Upper lobe of right lung (tissue), 1 donor: ENCODE measurements at places on chromosomes 1 and 21. TPM values are rescaled to one million over a fixed set of nuclear protein-coding genes. Genes with fewer than 3 reads are reported as not detected.

Gene TMEM222
- total RNA-seq: 36.7 TPM

Gene MAGOH
- 38.8 TPM for total RNA-seq

Gene SHE
- total RNA-seq: 48.3 TPM

Gene ZSWIM5
- 4.1 TPM for total RNA-seq

Gene MFSD2A
- total RNA-seq: 225 TPM

- no peak overlapping the region for H3K4me3 ChIP-seq
- H3K27ac ChIP-seq: no peak overlapping the region
- H3K4me1 ChIP-seq: no peaks in the 10 kb centered on the region
- DNase-seq: no peak
Observed at GRCh38 chr1:56404066-56404465, 175.3 kb downstream of the PLPP3 start.

Gene GBP5
- total RNA-seq: 5.4 TPM

DNA sequence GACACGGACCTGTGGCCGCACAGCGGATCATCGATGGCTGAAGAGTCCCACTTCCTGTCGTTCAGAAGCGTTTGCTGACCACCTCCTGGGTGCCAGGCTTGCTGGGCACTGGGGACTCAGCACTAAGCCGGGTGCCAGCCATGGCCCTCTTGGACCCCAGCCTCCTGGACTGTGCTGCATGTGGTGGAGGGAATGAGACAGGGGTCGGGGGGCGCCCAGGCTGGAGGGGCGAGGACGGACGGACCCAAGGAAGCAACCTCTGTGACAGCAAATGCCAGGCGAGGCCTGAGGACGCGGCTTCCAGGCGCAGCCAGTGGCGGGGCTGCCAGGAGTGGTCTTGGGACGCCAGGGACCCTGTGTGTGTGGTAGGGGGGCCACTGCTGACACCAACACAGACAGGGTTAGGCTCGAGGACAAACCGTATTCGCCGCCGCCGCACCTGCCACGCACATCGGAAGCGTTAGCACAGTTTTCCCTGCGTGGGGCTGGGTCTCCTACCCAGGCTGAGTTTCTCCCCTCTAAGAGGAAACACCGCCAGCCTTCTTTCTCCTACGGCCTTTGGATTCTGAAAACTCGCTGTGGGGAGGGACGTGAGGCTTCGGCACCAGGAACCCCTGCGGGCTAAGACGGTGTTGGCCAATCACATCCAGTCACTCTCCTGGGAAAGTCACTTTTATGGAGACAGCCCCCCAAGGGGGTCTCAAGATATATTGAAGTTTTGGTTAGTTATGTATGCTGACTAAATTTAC lies 3.1 kb upstream of the MXRA8 start:
- H3K4me1 ChIP-seq: peaks cover 19% of the 10 kb centered on the region
- H3K27me3 ChIP-seq: peaks cover 13% of the 10 kb centered on the region
- H3K36me3 ChIP-seq: no peaks in the 10 kb centered on the region
- no peak for DNase-seq
- H3K4me3 ChIP-seq: no peak overlapping the region

- H3K27me3 ChIP-seq: peaks cover 5% of the 10 kb centered on the region
- no peaks in the 10 kb centered on the region for H3K36me3 ChIP-seq
- H3K4me1 ChIP-seq: no peaks in the 10 kb centered on the region
- H3K4me3 ChIP-seq: no peak overlapping the region
Observed at GRCh38 chr1:38670544-38671122, 188.9 kb downstream of the RRAGC start.
